ENCODE measurements at places on chromosomes 5 and 9.

- no peak for DNase-seq
Observed at GRCh38 chr5:171847026-171847425, 61.4 kb downstream of the SMIM23 start.

GRCh38 chr5:156444753-156445291, 117.9 kb downstream of the SGCD start:
- DNase-seq, result no peak

- no peak for DNase-seq
Observed at GRCh38 chr9:93896496-93897033, 58.6 kb downstream of the BARX1 start.

GRCh38 chr9:90044710-90045151, 439.9 kb downstream of the GADD45G start:
- no peak for DNase-seq

DNA sequence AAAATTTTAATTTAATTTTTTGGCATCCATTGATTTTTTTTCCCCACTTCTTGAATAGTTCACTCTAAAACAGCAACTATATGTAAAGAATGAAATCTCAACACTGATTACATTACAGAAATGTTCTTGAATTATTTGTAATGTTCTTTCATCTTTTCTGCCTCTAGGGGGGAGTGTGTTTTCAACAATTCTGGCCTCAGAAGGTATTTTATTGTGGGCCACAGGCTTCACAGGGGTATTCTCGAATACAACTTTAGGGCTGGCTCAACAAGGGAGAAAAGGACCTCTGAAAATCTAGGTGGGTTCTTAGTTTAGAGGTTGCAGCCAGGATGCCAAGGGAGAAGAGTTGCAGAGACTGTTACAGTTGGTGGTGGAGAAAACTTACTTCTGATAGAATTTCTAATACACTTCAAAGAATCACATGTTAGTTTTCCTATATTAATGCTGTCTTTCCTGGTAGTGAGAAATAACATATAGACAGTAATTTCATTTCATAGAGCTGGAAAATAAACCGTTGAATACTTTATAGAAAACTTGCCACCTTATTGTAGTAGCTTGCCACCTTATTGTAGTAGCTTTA, 3.6 kb upstream of the NPR3 start:
- no peak for DNase-seq

DNA sequence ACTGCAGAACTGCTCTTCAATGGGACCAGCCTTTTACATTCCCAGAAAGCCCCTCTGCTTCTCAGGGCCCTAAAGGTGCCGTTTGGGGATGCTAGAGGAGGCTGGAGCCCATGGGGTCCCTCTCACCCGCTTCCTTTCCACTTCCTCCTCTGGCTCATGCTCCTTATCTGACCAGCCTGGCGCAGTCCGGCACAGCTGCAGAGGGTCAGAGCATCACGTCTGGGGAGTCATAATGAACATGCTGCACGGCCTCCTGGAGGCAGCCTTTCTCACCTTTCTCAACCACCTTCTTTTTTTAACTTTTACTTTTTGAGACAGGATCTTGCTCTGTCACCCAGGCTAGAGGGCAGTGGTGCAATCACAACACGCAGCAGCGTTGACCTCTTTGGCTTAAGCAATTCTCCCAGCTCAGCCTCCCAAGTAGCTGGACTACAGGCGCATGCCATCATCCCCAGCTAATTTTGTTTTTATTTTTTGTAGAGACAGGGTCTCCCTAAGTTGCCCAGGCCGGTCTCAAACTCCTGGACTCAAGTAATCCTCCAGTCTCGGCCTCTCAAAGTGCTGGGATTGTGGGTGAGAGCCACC, 15.1 kb upstream of the TCF7 start:
- no peak for DNase-seq

DNA sequence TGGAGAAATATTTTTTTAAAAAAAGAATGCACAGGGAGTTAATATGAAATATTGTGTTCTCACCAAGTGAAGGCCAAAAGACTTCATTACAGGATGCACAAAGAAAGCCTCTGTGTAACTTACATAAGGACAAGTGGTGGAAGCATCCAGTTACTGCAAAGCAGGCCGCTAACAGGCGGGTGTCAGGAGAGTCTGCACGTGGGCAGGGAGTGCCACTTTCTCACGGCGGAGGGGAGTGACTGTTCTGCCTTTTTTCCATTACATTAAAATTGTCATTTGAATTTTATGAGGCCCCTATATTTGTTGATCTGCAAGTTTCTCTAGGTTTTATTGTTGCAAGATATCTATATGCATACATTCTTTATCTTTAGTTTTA, 28.1 kb upstream of the SPATA31E1 start:
- DNase-seq, result no peak

DNA sequence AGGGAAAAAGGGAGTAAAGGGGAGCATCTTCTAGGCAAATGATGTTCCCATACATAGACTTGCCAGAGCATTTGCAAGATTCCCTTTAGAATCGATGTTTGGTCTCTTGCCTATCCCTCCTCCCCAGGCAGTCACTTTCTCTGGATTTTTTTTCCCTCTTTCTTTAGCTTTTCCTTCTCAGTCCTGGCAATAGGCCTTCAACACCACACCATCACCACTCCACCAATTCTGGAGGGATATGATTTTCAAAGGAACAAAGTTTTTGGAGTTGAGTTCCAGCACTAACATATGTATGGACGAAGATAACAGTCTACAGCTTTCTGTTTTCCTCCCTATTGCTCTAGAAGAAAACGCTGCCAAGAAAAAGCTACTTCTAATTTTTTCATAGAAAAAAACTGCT, 377.4 kb downstream of the PDE4D start:
- DNase-seq, result no peak

GRCh38 chr5:141223112-141223783, at the start of gene PCDHB14:
Gene PCDHB14 (plus strand): TSS chr5:141223343. CDS start chr5:141223506, 163 bp downstream.
- no peak for DNase-seq

GRCh38 chr9:4665357-4665756, 923 bp downstream of the SPATA6L start:
- no peak for DNase-seq

DNA sequence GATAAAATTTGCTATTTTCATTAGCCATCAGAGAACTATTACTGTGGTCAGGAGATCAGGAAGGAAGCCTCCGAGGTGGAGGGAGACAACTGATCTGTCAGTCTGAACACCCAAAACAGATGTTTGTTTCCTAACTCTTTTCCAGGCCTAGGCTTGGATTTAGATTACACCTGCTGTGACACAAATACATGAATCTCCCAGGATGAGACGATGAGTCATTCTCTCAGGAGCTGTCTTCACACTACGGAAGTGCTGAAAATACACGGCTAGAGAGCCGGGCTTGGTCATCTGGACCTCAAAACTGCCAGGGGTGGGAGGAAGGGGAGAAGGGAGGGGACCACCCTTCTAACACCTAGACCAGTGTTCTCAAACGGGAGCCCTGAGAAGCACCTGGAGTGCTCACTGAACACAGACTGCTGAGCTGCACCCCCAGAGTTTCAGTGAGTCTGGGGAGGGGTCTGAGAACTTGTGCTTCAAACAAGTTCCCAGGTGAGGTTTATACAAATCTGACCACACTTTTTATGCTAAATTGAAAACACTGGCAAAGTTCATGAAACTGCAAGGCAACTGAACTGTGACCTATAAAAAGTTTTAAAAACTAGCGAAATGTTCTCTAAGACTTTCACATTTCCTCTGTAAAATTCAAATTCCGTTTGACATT, 80.3 kb upstream of the EQTN start:
- DNase-seq, result no peak

- DNase-seq, result peak; percentile 90
Observed at GRCh38 chr9:137227054-137227852, at the start of gene RNF224. Gene RNF224 (plus strand): TSS chr9:137227502. CDS start chr9:137228336, 834 bp downstream.

- no peak for DNase-seq
Observed at GRCh38 chr9:114925039-114925438, 5.4 kb downstream of the TNFSF8 start.

GRCh38 chr9:116350213-116350612, 196.6 kb downstream of the PAPPA start:
- DNase-seq, result no peak

- DNase-seq, result no peak
Observed at GRCh38 chr9:73114058-73114457, 37.6 kb upstream of the ANXA1 start.

GRCh38 chr9:121295662-121296191, 27.8 kb downstream of the GSN start:
- DNase-seq, result peak; percentile 14

DNA sequence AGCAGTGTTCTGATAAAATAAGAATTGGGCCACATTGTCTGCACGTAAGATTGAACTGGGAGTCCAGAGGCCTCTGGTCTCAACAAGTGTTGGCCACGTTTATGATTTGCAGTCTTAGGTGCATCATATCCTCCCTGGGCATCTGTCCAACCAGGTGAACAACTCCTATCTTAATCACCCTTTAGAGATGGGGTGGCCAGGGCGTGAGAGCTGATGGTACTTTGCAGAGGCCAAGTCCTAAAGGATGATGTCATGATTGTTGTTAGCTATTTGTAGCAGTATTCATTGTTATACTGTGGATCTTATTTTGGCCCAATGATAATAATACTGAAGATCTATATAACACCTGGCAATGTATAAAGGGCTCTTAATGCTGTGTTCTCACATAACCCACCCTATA, 73.2 kb upstream of the RARS1 start:
- no peak for DNase-seq

DNA sequence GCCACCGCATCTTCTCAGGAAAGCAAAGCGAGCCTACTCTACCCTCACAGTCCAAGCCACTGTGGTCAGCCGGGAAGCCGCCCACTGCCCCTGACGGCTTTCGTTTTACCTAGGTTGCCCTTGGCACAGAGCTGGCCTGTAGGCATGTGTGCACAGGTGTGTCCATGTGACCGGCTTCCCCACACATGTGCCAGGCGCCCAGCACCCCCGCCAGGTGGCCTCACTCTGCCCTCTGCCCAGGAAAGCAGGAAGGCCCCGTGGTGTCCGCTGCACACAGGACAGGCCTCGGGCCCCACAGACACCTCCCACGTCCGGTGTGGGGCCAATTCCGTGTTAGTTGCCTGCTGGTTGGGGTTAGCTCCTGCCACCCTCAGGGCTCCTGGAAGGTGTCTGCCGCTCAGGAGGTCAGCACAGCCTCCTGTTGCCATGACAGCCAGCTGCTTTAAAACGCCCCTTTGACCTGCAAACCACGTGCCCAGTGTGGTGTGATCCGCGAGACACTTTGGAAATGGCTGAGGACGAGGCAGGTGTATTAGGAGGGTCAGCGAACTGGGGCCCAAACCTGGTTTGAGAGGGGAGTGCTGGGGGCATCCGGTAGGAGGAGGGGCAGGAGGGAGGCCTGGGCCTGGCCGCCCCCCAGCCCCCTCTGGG, 28.7 kb downstream of the TPPP start:
- no peak for DNase-seq

- no peak for DNase-seq
Observed at GRCh38 chr5:35856765-35857351, at the start of gene IL7R. Gene IL7R (plus strand): TSS chr5:35856891. CDS start chr5:35856978, 87 bp downstream.

DNA sequence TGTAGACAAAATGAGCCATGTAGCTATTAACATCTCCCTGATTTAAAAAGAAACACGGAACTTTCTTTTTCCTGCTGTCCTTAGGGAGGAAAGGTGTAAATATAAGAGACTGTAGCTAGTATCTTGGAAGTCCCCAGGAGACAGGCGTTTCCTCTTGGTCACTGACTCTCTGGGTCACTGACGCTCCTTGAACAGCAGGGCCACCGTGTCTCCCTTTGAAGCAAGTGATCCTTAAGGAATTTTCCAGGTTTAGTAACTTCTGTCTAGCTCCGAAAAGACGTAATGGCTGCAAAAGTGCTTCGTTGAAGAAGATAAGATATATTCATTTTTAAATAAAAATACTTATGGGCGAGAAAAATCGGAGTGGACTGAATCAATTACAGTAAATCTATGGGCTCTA, 745 bp upstream of the CLTA start:
- no peak for DNase-seq

GRCh38 chr5:392431-392988, 50.5 kb upstream of the EXOC3 start:
- peak; percentile 92 for DNase-seq

GRCh38 chr9:131521203-131521602, 9.9 kb downstream of the UCK1 start:
- no peak for DNase-seq

DNA sequence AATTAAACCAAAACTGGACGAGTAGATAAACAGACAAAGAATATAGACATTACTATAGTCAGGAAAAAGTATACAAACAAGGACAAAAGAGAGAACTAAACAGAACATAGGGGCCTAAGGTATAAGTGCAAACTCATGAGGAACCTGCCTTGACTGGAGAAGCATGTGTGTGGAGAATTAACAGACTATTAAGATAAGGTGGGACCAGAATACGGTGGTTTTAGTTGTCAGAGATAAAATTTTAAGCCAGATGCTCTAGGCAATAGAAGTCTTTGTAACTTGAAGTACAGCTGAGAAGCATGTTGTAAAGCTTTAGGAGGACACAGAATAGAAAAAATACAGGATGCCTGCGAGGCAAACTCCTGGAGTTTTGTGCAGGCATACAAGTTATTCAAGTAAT, 707.1 kb downstream of the PTPRD start:
- no peak for DNase-seq

DNA sequence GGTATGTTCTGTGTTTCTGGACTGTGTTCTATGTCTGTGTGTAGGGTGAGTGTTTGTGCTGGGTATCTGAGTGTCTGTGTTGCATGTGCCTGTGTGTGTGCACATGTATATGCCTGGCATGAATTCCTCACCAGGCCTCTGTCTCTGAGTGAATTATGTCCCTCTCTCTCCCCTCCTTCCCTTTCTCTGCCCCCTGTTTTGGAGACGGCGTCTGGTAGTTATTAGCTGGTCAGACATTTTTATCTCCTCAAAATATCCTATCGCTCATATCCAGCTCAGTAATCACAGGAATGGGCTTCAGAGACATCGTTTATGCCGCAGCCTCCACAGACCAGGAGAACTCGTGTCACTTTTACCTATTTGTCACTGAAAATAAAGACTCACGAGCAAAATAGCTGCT, 483.2 kb upstream of the BRINP1 start:
- DNase-seq, result no peak

GRCh38 chr5:136130581-136130980, 2.1 kb upstream of the SMAD5 start:
- no peak for DNase-seq

DNA sequence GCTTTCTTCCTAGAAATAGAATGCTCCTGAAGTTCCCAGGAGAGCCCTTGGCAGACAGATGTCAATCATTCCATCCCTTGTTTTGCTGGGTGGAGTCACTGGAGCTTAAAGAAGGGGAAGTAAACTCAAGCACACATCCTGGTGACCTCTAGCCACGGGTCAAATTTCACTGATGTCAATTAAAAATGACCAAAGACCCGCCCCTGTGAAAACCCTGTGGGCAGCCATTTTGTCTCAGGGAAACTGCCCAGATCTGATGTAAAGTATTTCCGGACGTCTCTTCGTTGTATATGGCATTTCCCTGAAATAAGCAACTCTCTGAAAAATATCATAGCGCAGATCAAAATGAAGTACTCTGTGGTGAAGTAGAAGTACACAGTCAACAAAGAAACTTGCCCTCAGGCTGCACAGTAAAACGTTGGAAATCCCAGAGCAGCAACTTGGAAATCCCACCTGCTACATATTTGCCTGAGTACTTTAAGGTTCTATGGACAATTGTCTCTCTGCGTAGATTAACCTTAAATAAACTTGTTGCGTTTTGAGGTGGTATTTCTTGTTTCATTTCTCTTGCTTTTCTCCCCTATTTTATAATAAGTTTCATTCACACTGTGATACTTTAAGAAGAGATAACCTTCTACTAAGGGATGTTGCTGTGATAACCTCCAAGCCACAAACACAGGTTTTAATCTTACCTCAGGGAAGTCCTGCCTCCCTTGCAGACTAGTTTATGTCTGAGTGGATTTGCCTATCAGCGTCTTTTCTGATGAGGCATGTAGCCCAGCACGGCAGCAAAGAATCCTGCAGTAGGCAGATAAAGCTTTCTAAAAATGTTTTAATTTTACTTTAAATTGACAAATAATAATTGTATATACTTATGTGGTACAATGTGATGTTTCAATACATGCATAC, 60.9 kb upstream of the PIP5K1B start:
- no peak for DNase-seq

All from activated naive CD4-positive, alpha-beta T cell treated with anti-CD3 and anti-CD28 coated beads, Interleukin-2, amount 10 ng/mL, durations not matched to agents 7 days and 5 days (primary cell).